ENCODE measurements at places on chromosomes 5 and 9.

- DNase-seq = no peak
Observed at GRCh38 chr5:44637916-44638869, 170.6 kb upstream of the MRPS30 start.

GRCh38 chr5:23268136-23268535 is 239.3 kb upstream of the PRDM9 start:
- DNase-seq = no peak

DNA sequence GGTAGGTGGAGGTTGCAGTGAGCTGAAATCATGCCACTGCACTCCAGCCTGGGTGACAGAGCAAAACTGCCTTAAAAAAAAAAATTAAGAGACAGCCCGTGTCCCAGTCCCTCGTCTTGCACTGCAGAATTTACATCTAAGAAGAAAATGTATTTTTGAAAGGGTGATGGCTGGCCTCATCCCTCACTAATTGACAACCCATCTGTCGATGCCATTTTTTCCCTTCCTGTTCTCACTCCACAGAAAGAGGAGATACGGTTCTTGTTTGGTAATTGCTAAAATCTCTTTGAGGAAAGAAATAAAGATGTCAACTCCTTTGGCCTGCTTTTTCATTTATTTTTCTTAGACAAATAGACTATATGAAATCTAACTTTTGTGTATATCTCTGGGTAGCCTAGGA is 2.4 kb upstream of the LSM11 start:
- DNase-seq = no peak

DNA sequence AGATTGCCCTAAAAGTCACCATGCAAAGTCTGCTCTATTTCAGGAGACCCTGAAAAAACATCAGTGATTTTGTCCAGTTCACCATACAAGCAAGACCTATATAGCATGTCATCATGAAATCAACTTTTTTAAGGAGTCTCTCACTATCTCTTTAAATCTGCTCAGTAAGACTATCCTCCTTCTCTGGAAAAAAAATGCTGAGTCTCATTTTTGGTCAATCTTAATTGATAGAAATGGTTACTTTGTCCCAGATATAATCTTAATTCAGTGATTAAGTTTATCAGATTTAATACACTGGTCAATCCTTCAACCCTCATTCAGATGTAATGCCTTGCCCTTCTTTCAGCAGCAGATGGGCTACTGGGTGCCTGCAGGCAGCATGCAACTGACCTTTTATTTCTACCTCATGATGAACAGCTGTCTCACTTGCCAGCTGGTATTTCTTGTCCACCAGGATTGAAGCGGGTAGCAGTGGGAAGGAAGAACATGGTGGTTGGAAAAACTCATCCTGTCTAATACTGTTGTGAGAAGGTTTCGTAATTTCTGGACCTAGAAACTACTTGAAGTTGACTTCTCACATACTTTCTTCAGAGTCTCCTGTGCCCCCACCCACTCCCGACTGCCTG is 375.3 kb downstream of the DNAH5 start:
- no peak for DNase-seq

GRCh38 chr5:170217831-170218230 is 15.0 kb upstream of the C5orf58 start:
- no peak for DNase-seq

All from Caki2 (cell line).